Activated CD4-positive, alpha-beta T cell treated with anti-CD3 and anti-CD28 coated beads, Interleukin-2, amount 50 U/mL, for 24 hours (primary cell): ENCODE measurements at places on chromosomes 4 and X.

- peak; percentile 29 for DNase-seq
These were observed 31.7 kb downstream of the COQ2 start for GRCh38 chr4:83252782-83253405.

DNA sequence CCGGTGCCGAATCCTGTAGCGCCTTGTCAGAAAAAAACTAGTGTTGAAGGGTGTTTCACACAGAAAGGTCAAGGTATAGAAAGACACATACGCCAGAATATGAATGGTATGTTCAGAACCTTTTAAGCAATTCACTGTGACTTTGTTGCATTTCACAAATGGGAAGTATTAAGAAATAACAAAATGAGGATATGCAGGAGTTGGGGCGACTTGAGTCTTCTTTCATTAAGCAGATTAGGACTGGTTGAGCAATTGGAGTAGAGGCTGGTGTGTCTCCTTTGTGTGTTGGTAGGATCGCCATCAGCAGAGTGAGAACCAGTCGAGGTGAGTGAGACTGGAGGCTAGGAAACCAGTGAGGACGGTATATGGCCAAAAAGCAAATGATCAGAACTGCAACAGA lies 1454.5 kb upstream of the TENM3 start:
- DNase-seq = no peak

DNA sequence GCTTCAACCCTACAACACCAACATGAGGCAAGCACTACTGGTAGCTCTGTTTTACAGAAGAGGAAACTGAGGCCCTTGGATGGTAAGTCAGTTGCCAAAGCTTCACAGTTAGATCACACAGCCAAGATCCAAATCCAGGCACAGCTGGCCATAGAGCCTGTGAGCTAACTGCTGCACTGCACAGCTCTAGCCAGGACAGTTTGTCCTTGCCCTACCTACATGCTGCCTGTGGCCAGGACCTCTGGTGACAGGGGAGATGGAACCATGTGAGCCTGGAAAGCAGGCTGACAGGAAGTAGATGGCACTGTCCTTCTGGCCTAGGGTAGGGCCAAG lies 257.8 kb downstream of the FBXW7 start:
- DNase-seq = no peak

DNA sequence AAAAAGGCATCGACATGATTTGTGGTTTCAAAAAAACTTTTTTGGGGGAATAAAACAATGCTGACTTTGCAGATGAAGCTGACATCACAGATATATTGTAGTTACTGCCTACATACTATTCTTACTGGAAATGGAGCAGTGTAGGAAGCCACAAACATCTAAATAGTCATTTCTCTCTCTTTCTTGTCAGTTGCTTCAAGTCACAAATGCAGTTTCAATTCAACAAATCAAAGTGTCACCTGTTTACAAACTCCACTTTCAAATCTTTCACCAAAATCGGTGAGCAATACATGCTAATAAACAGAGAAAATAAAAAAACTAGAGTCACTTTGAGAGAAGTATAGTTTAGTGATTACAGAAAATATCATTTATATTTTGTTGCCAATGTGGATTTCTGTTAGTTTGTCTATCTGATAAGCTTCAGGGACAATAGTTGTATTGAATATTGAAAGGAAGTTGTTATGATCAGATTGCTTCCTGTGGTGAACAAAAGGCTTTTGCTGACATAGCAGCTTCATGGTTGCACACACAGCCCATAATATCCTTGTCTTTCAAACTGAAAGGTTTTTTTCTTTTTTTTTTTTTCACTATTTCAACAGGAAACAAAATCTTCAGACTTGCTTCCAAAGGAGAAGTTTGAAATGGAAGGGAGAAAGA lies 49.7 kb upstream of the PTPN13 start:
- no peak for DNase-seq

GRCh38 chr4:80419946-80420345 lies 84.4 kb downstream of the CFAP299 start:
- DNase-seq = no peak

DNA sequence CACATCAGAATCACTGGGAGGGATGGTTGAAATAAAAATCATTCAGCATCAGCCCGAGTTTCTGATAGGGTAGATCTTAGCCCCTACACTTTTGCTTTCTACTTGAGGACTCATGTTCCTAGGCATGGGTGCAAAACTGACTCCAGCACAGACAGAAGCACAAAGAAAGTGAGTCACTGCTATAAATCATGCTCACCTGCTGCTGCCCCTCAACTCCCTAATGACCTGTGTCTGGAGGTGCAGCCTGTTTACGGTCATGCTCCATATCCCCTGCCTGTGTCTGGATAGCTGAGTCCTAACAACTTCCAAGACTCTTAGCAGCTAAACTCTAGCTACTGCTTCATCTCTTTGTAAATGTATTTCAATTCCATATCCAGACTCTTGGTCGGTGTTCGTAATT lies 57.8 kb downstream of the ADGRA3 start:
- DNase-seq = no peak

- no peak for DNase-seq
These were observed 7.9 kb upstream of the FAM13A start for GRCh38 chr4:89064848-89065247.

DNA sequence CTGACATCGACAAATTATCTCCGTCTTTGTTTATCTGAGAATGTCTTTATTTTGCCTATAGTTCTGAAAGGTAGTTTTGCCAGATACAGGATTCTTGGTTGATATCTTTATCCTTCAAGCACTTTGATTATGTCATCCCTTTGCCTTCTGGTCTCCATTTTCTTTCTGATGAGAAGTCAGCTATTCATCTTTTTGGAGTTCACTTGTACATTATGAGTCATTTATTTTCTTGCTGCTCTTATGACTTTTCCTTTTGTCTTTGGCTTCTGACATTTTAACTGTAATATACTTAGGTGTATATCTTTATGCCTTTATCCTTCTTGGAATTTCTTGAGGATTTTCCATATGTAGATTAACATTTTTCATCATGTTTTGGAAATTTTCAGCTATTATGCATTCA lies 51.4 kb downstream of the SHROOM4 start:
- no peak for DNase-seq
